ENCODE measurements at places on chromosomes 16 and 17.
A peak's percentile ranks its signal among the peaks of the same experiment; 100 is the strongest.

DNA sequence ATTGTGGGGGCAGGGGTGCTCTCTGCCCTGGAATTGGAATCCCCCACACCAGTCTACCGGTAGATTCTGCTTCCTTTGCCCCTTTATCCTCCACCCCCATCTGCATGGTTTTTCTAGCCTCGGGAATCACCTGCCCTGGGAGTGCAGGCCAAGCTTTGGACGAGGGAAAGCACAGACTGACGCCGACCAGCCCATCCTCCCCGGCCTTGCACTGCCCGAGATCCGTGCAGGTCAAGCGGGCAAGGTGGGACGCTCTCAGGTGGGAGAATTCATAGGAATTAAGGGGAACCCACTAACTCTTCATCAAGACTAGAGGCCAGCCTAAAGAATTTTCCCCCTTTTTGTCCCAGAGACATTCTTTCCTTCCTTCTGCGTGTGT is 9.9 kb upstream of the HOXB13 start:
- DNase-seq, result no peak

DNA sequence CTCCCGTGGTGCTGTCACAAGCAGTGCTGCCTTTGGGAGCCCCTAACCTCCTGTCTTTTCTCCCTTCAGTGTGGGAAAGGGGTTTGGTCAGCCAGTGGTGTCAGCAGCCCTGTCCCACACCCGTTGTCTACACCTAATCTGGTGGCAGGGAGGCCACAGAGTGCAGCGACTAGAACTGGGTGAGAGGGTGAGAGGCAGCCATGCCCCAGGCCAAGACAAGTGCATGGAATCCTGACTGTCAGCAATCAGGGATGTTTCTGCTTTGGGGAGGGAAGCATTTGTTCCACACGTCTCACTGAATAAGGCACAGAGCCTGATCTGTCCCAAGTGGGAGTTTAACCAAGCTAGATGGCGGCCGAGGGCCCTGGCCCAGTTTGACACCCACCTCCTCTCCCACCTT is 1.4 kb upstream of the ZNF267 start:
- no peak for DNase-seq

DNA sequence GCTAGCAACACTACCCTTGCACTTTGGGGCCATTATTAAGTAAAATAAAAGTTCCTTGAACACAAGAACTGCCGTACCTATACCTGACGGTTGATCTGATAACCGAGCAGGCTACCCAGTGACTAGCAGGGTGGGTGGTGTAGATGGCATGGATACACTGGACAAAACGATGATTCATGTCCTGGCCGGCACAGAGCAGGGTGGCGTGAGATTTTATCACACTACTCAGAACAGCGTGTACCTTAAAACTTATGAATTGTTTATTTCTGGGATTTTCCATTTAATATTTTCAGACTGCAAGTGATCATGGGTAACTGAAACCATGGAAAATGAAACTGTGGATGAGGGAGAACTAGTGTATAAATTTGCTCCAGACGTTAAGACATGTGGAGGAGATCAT is 41.0 kb upstream of the MSI2 start:
- no peak for DNase-seq

DNA sequence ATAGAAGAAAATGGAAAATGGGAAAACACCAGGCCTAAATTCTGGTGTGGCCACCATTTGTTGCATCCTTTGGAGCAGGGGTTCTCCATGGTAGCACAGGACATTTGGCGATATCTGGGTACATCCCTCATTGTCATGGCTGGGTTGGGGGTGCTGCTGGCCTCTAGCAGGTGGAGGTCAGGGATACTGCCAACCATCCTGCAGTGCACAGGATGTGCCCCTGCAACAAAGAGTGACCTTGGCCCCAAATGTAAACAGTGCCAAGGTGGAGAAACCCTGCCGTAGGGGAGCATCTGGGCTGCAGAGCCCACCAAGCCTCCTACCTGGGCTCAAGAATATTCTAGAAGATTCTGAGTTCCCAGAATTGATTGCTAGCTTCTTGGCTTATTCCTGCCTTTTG is 27.5 kb downstream of the NKD1 start:
- DNase-seq, result no peak

DNA sequence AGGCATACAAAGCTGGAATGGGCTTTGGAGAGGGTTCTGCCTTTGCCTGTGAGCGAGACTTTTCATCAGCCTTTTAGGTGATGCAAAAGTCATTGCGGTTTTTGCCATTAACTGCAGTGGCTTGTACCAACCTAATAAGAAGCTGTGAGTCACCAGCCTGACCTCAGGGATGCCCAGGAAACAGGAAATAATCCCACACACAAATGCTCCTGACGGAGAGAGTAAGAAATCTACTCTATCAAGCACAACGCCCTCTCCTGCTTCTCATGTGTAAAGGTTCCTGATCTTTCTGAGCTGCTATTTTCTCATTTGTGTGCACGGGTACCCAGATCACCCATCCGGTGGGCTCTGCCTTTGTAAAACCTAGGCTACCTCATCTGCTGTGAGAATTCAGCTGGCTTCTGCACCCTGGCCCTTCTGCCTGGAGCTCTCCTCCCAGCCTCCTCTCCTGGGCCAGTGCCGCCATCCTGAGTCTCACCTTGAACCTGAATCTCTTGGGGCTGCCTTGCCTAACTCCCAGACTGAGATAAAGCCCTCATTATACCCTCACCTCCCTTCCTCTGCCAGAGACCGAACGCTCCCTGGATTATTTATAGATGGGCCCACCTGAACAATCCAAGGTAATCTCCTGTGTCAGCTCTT is 299.7 kb downstream of the C16orf95 start:
- no peak for DNase-seq

GRCh38 chr17:7133424-7133823 is 18.8 kb upstream of the ASGR2 start:
- DNase-seq, result peak; percentile 65

Data from stimulated activated CD4-positive, alpha-beta T cell treated with anti-CD3 and anti-CD28 coated beads, Interleukin-4, amount 100 ng/mL, for 4 hours (primary cell).